ENCODE measurements at places on chromosomes 3 and 15. TPM values are rescaled to one million over a fixed set of nuclear protein-coding genes. Genes with fewer than 3 reads are reported as not detected.

GRCh38 chr3:5301651-5302297 lies 114.3 kb downstream of the EDEM1 start:
- DNase-seq = no peak

- DNase-seq = peak; percentile 56
Observed at GRCh38 chr3:127786353-127787070, 35.8 kb downstream of the MGLL start.

- DNase-seq = no peak
Observed at GRCh38 chr3:64594134-64594533, 93.7 kb downstream of the ADAMTS9 start.

The IL17RE gene
- total RNA-seq = 1.1 TPM

DNA sequence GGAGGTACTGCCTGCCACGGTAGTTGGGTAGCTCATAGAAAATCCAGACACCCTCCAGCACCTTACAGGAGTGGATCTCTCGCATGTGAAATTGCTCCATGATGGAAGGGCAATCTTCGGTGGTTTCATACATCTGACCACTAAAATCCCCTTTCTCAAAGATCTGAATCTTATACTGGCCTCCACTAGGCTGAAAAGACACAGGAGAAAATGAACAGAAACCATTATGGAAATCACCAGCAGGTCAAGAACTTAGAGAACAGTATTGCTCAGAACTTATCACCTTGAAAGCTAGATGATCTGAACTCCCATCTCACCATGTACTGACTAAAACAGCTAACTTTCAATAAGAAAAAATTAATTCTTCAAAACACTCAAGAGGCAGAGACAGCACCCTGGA lies 5.4 kb downstream of the CRYGS start:
- DNase-seq = no peak

GRCh38 chr3:30760040-30760695 lies 134.3 kb downstream of the GADL1 start:
- peak; percentile 19 for DNase-seq

DNA sequence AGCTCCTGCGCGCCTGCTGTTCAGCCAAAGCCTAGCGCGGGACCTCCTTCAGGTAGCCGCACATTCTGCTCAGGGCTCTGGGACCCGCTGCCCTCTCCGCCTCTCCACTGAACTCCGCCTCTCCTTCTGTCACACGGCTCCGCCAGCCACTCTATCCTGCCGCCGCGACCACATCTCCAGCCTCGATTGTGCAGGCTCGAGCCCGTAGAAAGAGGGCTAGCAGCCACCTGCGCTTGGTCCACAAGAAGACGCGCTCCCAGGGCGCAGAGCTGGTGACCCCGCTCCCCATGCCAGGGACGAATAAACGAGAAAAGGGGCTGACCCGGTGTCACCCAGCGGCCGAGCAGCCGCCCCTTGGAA lies 1.1 kb upstream of the VIPR1 start:
- no peak for DNase-seq

- DNase-seq = peak; percentile 65
Observed at GRCh38 chr3:158789592-158789991, 12.3 kb upstream of the MFSD1 start.

DNA sequence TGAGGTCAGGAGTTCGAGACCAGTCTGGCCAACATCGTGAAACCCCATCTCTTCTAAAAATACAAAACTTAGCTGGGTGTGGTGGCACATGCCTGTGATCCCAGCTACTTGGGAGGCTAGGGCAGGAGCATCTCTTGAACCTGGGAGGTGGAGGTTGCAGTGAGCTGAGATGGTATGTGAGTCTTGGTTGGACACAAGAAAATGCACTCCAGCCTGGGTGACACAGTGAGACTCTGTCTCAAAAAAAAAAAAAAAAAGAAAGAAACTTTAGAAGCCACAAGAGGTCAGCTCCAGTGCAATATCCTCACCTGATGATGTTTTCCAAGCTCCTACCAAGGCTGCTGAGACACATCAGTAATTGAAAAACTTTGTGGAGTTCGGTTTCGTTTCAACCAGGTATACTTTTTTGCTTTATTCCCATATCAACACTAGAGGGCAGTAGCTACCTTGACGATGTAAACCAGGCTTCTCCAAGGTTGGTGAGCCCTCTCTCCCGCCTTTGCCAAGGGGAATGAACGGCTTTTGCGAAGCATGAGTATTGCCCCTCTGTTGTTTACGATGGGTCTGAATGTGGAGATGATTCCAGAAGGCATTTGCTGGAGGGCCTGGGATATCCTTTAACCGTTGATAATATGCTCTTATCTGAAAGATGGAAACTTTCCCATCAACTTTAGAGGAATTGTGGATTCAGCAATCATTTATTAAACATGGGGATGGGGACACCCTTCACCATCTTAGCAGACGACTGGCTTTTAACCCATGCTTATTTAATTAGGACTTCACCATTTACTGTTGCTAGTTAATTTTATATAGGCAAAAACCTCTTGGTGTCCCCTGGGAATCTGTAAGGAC lies 202.8 kb downstream of the SV2B start:
- DNase-seq = peak; percentile 28

The PPIP5K1 gene
- total RNA-seq = 6.5 TPM

- DNase-seq = no peak
Observed at GRCh38 chr3:129310111-129311011, 31.7 kb downstream of the HMCES start.

The CADM2 gene
- not detected for total RNA-seq

DNA sequence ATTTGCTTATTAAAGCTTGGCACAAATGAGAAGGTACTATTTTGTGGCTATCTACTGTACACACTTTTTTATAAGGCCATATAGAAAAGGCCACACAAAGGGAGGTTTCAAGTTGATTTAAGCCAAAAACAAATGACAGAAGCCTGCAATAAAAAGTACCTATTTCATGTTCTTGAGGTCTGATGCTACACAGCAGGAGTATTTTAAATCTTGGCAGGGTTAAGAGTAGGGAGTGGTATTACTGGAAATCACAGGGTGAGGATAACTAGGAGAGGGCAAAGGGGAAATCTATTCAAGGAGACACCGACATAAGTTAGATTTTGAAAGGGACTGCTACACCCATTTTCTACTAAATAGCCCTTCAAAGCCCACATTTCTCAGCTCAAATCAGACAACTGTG lies 146.2 kb downstream of the GREM1 start:
- no peak for DNase-seq

GRCh38 chr3:139506766-139507165 lies 30.4 kb upstream of the RBP2 start:
- peak; percentile 12 for DNase-seq

- DNase-seq = no peak
Observed at GRCh38 chr3:66499881-66500575, 794 bp downstream of the LRIG1 start.

GRCh38 chr3:73473898-73474416 lies 150.8 kb downstream of the PDZRN3 start:
- no peak for DNase-seq

GRCh38 chr3:170410428-170411029 lies 8.1 kb upstream of the CLDN11 start:
- DNase-seq = peak; percentile 32

DNA sequence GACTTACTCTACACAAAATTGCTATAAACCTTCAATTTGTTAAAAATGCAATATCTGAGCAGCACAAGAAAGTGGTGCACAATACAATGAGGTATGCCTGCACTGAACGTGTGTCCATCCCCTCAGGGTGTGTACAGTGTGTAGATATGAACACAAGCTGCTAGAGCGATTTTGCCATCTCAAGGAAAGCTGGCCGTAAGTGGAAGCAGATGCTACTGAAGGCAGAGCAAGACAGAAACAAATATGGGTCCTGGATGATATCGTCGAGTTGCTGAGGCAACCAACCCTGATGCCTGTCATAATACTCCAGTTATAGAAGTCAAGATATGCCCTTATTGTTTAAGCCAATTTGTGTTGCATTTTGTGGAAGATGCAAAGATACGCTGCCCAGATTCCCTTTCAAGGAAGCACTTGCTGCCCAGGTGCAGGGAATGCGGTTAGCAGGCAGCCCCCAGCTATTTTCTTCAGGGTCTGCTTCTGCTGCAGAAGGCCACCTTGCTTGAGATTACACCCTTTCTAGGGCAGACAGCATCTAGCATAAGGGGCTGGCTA lies 25.8 kb upstream of the EHHADH start:
- DNase-seq = no peak

DNA sequence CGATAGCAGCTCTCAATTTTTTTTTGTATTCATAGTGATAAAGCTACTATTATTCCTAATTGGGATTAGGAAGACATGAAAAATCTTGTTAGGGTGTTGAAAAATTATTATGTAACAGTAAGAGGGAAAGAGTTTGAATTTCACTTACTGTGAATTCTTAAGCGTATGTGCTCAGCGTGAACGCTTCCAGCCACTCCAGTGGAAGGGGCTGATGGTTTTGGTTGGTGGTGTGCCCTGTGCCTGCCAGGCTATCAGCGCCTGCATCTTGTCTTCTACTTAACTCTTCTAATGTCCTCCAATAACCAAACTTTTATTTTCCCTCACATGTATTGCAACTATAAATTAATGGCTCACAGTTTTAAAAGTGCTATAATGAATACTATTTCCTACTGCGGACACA lies 22.5 kb downstream of the CDIN1 start:
- DNase-seq = no peak

GRCh38 chr3:189108735-189109134 lies 63.0 kb upstream of the TPRG1 start:
- DNase-seq = no peak

DNA sequence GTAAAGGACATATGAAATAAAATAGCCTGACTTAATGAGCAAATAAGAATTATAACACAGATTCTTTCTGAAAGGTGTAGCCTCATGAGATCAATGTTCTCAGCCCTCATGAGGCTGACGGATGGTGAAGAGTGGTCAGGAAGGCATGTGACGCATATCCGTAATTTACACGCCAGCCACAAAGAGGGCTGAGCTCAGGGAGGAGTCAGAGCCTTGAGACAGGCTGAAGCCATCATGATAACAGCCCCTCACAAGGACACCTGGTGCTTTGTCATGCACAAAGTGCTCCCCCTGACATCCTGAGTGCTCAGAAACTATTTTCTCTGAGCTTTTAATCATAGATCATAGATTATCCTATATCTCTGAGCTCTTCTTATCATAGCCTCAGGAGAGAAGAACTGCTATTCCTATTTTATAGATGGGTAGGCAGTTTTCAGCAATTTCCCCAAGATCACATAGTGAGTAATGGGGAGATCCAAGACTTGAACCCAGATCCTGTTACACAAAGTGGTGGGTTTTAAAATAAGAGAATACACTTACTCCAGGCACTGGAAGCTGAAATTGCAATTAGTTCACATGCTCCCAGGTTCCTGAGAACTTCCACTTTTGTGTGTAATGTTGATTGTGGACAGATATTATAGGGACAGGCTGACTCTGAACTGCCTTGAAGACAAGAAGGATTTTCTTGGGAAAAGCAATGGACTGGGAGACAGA lies 267.1 kb downstream of the RPLP1 start:
- no peak for DNase-seq

GRCh38 chr3:117126460-117126859 lies 416.9 kb downstream of the TUSC7 start:
- no peak for DNase-seq

The TMEM207 gene
- total RNA-seq = not detected

DNA sequence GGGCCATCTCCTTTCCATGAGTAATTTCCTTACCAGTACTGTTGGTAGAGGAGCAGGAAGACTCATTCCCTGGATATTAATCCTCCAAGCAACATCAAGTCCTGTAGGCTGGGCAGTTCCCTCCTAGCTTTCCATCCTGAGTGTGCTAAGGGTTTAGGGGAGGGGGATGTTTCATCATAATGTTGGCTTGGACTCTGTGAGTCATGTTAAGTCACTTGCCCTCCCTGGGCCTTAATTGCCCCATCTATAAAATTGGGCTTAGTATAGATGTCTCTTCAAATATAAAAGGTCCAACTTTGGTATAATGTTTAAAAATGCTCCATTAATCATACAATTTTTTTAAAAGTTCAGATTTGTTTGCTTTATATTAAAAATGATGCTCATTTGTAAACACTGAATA lies 52.7 kb downstream of the TLE3 start:
- peak; percentile 47 for DNase-seq

GRCh38 chr3:197748597-197749314 lies 927 bp upstream of the FYTTD1 start:
- peak; percentile 47 for DNase-seq

The FGF7 gene
- total RNA-seq = 6.5 TPM

The KCNMB2 gene
- total RNA-seq = not detected

DNA sequence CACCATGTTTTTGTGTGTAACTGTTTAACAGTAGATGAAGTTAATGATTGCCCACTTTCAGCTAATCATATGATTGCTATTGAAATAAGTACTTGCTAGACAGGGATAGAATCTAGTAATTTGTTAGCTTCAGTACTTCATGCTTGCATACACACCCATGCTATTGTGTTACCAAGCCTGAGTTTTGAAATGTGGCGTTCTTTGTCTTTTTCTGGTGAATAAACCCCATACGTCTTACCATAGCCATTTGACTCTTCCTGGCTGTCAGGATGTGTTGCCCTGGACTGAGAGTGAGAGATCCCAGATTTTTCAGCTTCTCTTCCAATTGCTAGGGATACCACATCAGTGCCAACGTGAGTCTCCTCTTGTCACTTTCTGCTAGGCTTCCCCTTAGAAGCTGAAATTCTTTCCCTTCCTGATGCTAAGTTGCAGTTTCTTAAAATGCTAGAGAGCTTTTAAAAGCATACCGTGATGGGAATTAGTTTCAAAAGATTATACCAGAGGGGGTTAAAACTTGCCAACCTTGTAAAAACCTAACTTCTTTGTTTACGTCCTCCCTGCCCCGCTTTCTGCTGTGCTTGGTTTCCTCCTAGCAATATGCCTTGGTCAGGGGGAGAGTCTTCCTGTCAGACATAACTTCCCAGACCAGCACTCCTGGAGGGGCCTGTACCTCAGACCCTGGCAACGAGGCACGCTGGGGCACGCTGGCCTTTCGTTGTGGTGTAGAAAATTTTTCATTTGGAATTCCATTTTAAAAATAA lies 62.9 kb upstream of the ULK4 start:
- no peak for DNase-seq

Measured in LHCN-M2 (cell line).